ENCODE measurements at places on chromosomes 2 and 18. TPM values are rescaled to one million over a fixed set of nuclear protein-coding genes. Genes with fewer than 3 reads are reported as not detected.
A peak's percentile ranks its signal among the peaks of the same experiment; 100 is the strongest.

The SCN7A gene
- 0.11 TPM for total RNA-seq

The IL36B gene
- total RNA-seq, result not detected

The NEDD4L gene
- 76.3 TPM for total RNA-seq

The DHX57 gene
- 27.5 TPM for total RNA-seq

The RBM43 gene
- total RNA-seq, result 2.0 TPM

The SLC25A52 gene
- not detected for total RNA-seq

The PJVK gene
- total RNA-seq, result 4.0 TPM

The MARCHF4 gene
- 0.26 TPM for total RNA-seq

The UXS1 gene
- total RNA-seq, result 46.3 TPM

The LYPD6 gene
- 3.0 TPM for total RNA-seq

DNA sequence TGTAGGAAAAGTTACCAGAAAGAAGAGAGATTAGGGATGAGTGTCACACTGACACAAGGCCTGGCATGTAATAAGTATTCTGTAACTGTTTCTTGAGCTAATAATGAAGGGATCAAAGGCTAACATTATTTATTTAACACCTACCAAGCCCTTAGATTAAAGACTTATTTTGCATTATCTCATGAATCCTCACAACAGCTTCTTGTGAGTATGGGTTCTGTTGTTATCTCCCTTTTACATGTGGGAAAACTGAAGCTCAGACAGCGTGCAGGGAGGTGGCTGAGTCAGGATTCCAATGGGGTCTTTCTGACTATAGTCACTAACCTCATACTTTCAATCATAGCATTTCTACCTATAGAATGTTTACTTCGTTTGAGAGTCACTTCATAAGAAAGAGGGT, 79.0 kb upstream of the PROKR1 start:
- no peak for DNase-seq

- no peak for DNase-seq
These were observed 64.9 kb downstream of the C1D start for GRCh38 chr2:67997903-67998302.

- no peak for DNase-seq
These were observed 848.8 kb downstream of the MBD2 start for GRCh38 chr18:53375621-53376020.

- DNase-seq, result peak; percentile 84
These were observed 68.4 kb upstream of the MSH2 start for GRCh38 chr2:47334356-47335136.

DNA sequence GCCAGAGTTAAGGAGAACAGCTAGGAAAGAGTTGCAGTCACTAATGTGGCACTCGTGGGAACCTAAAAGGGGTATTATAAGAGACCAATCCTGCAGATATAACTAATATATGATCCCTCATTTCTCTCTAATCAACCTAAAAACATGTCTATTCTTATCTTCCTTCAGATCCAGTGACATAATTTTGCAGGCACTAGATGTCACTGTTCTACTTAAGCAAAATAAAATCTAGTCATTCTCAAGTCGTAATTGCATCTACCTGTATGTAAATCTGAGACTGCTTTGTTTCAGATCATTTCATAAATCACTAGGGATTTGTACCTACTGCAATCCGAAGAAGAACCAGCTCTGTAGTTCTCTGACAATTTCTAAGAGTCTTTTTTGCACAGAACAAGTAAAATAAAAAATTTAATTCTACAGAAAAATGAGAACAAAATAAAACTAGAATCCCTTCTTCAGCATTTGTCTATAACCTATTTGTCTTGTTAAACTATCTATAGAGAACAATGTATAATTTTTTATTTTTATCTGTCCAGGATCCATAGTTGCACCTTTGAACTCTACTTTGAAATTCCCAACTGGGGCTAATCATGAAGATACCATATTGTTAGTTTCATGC, 56.5 kb upstream of the ERBB4 start:
- DNase-seq, result no peak

GRCh38 chr2:224405841-224406370, 4.0 kb upstream of the FAM124B start:
- DNase-seq, result no peak

GRCh38 chr2:26727641-26728561, 35.4 kb downstream of the KCNK3 start:
- DNase-seq, result peak; percentile 49

GRCh38 chr2:35228584-35228983, 1127.0 kb upstream of the CRIM1 start:
- no peak for DNase-seq

- DNase-seq, result no peak
These were observed 748.7 kb downstream of the RNF144A start for GRCh38 chr2:7665880-7666279.

- peak; percentile 46 for DNase-seq
These were observed 765 bp upstream of the ID2 start for GRCh38 chr2:8680822-8681760.

- DNase-seq, result no peak
These were observed 886.0 kb upstream of the CHAC2 start for GRCh38 chr2:52881606-52882005.

DNA sequence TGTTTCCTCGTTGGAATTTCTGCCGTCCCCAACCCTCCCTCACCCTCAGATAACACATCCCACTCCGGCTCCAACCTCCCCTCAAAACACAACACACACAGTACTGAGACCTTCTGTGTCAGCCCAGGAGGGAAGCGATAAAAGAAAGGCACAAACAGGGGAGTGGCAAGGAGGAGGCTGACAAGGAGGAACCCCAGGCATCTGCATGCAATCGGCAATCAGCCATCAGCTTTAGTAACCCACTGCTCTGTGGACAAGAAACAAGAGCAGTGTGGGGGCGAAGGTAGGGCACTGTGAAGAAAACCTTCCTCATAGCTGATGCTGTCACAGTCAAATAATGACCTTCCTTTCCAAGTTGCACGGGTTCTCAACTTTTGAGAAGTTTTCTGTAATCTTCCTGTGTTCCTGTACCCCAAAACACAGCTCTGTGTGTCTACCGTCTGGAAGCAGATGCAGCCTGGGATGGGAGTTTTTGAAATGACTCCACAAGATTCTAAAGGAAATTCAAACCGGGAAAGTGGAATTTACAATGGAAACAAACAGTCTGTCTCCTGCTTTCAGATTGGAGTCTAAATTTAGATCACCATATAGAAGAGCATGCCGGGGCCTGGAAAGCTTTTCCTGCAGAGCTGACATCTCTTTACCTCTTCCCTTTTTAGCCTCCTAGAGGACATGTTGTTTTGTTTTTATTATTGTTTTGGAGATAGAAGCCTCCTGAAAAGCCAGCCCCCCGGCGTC, 16.4 kb upstream of the LPIN2 start:
- no peak for DNase-seq

DNA sequence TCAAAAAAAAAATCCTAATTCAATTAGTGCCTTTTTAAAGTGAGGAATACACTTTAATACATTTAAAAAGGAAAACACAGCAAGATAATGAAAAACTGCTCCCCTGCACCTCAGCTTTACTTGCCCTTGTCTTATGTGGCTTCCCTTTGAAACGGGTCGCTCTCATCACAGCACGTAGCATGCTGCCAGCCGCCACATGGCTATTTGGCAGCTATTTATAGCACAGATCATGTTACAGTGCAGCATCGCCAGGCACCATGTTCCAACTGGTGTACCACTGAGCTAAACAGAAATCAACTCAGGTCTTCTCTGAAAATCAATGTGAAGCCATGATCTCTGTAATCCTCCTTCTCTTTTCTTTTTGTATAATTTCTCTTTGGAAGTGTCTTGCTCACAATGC, 65.1 kb downstream of the TMEM182 start:
- no peak for DNase-seq

DNA sequence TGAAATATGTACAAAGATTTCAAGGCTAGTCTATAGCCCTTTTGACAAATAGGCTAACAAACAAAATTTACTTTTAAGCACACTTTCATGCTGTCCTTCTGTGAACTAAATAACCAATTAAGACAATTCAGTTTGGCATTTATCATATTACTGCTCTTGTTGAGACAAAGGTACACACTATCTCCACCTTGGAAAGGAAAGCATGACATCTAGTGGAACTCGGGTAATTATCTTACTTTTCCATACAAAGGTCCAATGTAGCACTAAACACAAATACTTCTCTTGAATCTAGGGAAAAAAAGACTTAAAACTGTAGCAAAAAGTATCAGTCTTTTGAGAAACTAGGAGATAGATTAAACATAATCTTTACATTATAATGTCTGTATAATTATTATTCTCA, 125.0 kb upstream of the CD226 start:
- DNase-seq, result no peak

DNA sequence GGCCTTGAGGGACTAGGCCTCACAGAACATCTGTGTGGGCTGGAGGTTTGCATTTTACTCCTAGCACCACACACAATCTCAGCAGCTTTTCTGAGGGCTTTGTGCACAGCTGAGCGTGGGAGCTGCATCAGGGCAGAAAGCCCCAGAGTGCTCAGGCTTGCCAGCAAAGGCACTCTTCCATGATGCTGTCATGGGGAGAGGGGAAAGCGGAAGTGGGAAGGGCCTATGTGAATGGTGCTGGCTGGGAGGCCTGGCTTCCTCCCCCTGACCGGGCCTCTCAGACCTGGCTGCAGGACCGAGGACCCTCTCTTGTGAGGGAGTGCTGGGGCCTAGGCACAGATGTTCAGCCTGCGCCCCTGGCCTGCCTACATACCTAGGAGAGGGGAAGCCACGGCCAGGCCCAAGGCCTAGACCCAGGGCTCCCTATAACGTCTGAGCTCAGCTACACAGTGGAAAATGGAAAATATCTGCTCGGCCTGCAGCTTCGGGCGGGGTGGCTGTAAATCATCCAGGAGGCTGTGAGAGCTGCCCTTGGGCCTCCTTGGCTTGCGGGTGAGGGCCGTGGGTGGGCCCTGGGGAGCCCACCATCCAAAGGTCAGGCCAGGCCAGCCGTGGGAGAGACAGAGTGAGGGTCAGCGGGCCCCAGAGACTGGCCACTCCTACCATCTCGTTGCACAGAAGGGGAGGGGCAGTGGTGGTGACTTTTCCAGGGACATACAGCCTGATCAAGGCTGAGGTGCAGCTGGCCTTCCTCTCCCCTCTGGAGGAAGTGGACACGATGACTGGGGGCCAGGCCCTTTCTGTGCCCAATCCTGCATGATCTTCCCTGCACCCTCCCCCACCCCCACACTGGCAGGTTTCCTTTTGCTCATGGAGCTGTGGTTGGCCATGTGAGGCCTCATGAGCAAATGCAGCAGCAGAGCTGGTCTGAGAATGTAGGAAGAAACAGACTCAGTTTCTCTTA, 22.8 kb downstream of the GLI2 start:
- DNase-seq, result peak; percentile 49

GRCh38 chr2:128369108-128369555, 50.5 kb upstream of the HS6ST1 start:
- DNase-seq, result no peak

- no peak for DNase-seq
These were observed 19.0 kb downstream of the SNED1 start for GRCh38 chr2:241017228-241017940.

- no peak for DNase-seq
These were observed 268.6 kb downstream of the MYCN start for GRCh38 chr2:16208921-16209320.

DNA sequence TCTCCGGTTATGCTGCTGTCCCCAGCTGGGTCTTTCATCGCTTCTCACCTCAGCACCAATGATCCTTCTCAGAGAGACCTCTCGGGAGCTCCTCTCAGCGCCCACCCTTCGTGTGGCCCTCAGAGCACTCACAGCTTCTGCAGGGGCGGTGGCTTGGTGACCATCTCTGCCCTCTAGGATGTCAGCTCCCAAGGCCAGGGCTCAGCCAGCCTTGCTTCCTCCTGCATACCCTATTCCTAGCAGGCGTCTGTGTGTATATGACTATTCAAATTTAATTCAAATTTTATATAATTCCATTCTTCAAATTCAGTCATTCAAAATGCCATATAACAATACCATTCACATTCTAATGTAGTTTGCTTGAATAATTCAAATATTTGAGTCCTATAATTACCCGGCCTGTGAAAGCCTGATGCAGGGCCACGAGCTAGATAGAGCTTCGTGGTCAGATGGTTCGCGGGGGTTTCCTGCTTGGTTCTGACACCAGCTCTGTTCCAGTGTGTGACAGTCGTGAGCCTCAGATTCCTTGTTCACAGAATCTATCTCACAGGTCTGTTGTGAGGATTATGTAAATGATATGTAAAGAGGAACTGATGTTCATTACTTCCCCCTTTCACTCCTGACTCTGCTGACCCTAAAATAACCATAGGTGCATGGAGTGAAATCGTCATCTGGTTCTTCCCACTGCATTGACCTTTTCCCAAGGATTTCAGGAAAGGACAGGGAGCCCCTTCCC, 94.0 kb upstream of the CNGA3 start:
- no peak for DNase-seq

GRCh38 chr2:228458364-228458763, 276.9 kb upstream of the SPHKAP start:
- no peak for DNase-seq

GRCh38 chr18:44723411-44723810, 42.7 kb downstream of the SETBP1 start:
- no peak for DNase-seq

DNA sequence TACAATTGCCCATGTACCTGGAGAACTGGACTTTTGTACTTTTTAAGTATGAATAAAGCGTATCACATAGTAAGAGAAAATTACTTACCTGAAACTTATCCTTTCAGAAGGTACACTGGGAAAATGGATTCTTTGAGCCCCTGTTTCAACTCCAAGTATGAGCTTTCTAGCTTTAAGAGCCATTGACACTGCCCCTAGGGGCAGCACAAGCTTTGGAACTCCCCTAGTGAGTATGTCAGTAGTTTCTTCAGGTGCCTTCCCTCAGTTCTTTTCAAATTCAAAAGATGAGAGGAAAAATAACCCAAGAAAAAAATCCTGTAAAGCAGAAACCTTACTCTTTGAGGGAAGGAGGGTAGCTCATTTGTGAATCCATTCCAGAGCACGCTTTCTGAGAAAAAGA, 124.1 kb downstream of the MEMO1 start:
- DNase-seq, result peak; percentile 66

DNA sequence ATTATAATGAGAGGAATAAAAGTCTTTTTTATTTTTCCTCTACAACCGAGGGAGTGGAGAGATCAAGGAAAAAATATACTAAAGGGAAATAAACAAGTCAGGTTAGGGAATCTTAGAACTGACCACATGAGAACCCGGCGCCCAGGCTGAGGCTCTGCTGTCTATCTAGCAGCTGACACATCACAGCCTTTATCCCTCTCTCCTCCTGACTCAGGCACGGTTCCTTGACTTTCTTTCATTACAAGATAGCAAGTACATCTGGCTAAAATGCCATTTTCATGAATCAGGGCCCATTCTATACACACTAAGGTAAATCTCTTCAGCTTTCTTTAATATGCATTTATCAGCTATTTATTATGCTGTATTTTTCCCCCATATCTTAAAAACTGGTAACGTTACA, 296.0 kb downstream of the TMX3 start:
- no peak for DNase-seq

GRCh38 chr2:75560768-75561565, at the start of gene EVA1A:
TSS of gene EVA1A (minus strand) at chr2:75560939. CDS start at chr2:75518140, 42,799 bp downstream.
- DNase-seq, result peak; percentile 83

- no peak for DNase-seq
These were observed 26.3 kb downstream of the PRELID3A start for GRCh38 chr18:12433829-12434540.

Measured in H9 (cell line).